D341Med (cell line): ENCODE measurements at places on chromosomes 5 and 9.

- no peak for DNase-seq
Observed at GRCh38 chr9:18504707-18505106, 30.8 kb downstream of the ADAMTSL1 start.

DNA sequence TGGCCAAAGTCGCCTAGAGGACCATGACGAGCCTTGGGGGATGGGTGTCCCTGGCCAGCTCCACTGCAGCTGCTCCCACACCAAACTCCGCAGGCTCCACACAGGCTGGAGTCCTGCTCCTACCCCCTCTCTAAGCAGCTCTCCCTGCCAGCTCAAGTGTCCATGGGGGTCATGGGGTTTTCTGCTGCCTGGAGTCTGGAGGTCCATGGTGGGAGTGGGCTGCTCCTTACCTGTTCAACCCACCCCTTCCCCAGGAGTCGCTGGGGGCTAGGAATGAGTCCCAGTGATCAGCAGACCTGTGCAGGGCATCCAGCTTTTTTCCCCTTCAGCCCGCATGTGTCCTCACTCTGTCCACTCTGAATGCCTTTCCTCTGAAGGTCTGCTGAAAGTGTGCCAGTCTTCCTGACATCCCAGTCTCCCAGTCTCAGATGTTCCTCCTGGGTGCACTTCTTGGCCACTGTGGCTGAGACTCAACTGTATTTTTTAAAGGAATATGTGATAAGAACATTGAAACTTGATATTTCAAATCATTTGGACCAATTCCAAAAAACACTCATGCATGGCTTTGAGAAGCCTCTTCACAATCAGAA is 261.3 kb upstream of the ANKH start:
- no peak for DNase-seq

DNA sequence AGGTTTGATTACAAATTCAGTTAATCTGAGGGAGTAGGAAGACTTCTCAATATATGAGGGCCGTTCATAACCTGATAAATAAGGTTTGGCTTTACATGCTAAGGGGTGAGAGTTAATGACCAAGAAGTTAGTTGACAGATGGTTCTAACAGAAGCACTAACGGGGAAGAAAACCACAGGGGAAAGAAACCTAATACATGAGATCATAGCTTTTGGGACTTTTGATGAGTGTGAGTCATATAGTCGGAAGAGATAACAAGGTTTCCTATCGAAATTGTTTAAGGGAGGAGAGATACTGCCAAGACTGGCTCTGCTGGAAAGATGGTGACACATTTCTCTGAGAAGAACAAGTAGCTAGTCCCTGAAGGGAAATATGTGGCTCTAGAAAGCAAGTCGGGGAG is 140.1 kb downstream of the COX7C start:
- no peak for DNase-seq

DNA sequence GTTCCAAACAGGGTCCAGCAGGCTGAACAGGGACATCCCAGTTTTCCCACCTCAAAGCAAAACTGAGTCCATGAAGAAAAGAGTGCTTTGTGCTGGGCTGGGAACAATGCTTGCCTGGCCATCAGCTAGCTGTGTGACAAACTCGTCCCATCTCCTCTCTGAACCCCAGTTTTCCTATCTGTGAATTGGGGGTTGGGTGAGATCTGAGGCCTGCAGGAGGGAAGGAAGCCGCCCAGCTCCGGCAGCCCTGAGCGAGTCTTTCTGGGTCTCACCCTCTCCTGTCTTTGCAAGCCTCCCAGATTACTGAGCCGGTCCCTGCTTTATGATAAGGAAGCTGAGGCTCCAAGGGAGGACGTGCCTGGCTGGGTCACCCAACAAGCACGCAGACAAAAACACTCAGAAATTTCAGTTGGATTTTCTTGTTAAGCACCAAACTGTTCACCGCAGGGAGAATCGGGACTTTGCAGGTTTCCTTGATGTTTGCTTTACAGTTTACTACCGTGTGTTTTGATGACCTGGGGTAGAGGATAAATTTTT is 82.6 kb upstream of the LMX1B start:
- no peak for DNase-seq

- DNase-seq, result no peak
Observed at GRCh38 chr5:135051872-135052271, 17.8 kb upstream of the PITX1 start.

DNA sequence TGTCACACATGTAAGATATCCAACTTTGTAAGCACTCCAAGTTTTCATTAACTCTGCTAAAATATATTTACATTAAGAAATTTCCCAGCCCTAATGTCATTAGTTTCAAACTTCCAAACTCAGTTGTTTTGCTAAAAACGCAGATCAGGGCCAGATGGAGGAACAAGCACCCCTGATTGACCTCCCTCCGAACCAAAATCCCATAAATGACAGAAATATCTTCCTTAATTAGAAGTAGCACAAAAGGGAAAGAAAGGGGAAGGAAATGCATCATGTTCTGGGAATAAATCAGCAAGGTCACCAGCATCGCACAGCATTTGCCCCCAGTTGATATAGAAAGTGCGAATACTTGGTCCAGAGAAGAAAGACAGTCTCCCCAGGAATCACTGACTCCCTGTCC is 61.4 kb upstream of the RUFY1 start:
- DNase-seq, result no peak

DNA sequence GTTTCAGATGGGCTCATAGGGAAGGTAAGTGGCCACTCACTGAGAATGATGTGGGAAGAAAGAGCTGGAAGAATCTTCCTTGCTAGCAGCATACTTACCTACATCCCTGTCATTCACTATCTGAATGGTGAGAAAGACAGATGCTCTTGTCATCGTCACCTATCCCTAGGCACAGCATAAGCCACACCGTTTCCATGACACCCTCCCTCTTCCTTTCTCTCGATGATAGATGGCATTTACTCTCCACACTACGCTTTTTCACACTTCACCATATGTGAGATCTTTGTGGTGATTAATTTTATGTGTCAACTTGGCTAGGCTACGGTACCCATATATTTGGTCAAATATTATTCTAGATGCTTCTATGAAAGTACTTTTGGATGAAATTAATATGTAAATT is 44.4 kb upstream of the FER start:
- DNase-seq, result peak; percentile 29

DNA sequence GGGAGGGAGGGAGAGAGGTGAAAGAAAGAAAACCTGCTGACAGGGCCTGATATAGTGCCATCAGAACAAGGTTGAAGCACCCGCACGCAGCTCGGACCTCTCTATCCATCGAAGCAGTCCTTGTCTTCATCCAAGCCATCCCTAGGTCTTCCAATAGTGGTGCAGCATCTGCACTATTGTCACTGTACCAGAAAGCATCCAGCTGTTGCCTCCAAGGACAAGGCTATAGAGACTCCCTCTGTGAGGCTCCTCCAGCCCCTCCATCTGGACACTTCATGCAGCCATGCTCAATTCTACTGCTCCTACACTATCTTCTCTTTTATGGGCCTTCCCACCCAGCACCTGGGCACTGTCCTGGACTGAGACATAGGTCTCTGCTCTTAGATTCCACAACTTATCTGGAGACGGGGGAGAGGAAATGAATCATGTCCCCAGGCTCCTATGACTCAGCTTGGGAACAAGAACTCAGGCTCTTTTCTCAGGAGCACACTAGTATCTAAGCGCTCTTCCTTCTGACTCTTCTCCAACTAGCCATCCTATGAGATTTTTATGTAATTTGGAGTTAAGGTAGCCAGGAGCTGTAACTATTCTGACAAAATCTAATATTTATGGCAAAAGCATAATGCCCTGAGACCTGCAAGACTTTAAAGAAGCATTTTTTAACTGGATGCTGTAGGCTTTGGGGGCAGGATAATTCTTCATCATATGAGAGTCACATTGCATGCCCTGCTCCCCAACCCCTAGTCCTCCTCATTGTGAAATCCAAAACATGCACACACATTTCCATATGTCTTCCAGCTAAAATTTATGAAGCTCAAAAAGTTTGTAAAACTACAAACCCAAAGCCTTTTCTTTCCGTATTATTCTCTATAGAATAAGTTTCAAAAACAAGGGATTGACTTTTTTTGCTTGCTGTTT is 446.8 kb downstream of the CCDC171 start:
- DNase-seq, result no peak

GRCh38 chr5:61000887-61001286 is 55.9 kb downstream of the NDUFAF2 start:
- DNase-seq, result no peak

GRCh38 chr5:34530637-34531036 is 125.5 kb upstream of the RAI14 start:
- DNase-seq, result no peak

- DNase-seq, result no peak
Observed at GRCh38 chr9:114110180-114110579, 11.1 kb upstream of the KIF12 start.

GRCh38 chr9:20095430-20096092 is 306.7 kb upstream of the SLC24A2 start:
- no peak for DNase-seq

DNA sequence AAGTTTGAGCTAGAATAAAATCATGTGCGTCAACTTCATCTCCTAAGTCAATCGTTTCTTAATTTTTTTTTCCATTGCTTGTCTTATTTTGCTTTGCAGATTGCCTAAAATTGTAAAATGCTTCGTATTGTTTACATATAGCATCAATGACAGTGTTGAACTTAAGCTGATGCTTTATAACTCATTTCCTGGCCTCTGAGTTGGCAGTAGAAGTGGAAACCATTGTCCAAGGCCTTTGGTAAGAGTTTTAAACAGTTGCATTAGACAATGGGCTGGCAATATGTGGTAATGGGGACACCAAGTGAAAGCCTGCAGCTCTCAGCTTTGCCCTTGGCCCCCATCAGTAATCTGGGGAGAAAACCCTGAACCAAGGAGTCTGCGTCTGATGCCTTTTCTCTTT is 154.8 kb upstream of the GAS1 start:
- no peak for DNase-seq

- DNase-seq, result peak; percentile 30
Observed at GRCh38 chr5:78127875-78128274, 166.6 kb downstream of the AP3B1 start.

DNA sequence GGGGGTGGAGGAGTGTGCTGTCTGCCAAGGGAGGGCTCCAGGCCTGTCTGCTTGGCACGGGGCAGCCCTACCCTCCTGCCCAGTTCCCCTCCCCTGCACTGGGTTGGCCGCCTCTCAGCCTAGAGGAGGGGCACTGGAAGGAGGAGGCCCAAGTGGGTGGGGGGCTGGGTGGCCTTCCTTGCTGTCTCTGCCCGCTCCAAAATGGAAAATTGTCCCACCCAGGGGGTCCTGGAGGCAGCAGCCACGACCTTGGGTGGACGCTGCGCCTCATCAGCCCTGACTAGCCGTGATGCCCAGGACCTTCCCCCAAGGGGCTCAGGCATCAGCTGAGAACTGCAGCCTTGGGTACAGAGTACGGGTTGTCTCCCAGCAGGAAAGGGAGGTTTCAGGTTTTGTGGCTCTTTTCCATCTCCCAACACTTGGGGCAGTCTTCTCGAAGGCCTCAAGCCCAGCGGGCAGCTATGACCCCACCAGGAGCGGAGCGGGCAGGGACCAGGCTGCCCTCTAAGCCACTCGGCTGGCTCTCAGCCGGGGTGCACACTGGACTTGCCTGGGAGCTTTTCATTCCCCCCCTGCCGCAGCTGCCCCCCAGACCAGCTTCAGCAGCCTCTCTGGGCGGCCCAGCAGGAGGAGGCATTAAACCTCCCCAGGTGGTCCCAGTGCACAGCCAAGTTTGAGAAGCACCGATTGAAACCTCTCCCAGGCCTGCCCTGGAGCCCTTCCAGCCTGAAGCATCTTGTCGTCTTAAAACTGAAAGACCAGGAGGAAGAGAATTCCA is 20.6 kb downstream of the NTNG2 start:
- no peak for DNase-seq

DNA sequence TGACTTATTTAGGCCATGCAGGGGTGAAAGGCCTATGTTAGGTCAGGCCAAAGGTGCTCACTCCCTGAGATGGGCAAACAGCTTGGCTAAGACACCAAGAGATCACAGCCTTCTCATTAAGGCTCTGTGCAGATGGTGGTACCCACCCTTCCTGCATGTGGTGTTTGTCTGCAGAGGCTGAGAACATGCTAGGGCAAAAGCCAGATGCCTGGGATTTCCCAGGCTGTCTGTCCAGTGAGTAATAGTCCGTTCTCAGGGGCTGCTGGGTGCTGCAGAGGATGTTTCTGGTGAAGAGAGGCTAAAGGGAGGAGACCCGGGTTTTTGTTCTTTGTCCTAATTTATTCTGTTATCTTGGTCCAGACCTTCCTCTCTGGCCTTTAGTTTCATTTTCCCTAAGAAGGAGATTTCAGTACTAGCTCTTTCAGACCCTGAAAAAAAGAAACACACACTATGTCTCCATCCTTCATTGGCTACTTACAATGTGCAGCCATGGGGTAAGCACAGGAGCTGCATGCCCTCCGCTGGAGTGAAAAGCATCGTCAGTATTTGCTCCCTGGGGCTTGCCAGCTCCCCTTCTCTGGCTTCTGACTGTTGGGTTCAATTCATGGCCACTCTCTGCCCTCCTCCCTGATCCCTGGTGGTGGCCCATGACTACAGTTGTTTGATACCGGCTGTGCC is 23.4 kb upstream of the GLRA1 start:
- DNase-seq, result no peak

GRCh38 chr5:167207081-167207480 is 1084.4 kb upstream of the WWC1 start:
- no peak for DNase-seq

GRCh38 chr5:14787801-14788579 is 83.6 kb downstream of the ANKH start:
- DNase-seq, result no peak

DNA sequence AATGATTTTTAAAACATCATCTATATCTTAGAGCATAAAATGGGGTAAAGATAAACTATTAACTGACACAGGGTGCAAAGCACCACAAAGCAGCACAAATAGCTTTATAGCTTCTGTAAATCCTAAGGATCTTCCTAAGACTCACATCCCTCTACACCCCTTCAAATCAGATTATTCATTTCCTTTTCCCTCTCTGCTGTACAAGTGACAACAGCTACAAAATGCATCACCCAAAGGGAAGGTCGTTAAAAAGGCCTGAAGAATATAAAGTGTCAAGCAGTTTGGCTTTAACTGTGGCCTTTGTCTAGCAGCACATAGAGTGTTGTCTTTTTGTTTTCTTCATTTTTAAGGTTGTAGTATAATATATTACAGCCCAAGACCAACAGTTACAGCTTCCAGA is 422.1 kb downstream of the PDE4D start:
- DNase-seq, result no peak
